ENCODE measurements at places on chromosomes 2 and 18.

GRCh38 chr2:42054714-42055430 lies 7.1 kb downstream of the PKDCC start:
- DNase-seq, result no peak

GRCh38 chr2:99380376-99381010 lies 43.3 kb downstream of the EIF5B start:
- no peak for DNase-seq

- DNase-seq, result no peak
Measured at GRCh38 chr18:67380867-67381266, 135.7 kb downstream of the DSEL start.

DNA sequence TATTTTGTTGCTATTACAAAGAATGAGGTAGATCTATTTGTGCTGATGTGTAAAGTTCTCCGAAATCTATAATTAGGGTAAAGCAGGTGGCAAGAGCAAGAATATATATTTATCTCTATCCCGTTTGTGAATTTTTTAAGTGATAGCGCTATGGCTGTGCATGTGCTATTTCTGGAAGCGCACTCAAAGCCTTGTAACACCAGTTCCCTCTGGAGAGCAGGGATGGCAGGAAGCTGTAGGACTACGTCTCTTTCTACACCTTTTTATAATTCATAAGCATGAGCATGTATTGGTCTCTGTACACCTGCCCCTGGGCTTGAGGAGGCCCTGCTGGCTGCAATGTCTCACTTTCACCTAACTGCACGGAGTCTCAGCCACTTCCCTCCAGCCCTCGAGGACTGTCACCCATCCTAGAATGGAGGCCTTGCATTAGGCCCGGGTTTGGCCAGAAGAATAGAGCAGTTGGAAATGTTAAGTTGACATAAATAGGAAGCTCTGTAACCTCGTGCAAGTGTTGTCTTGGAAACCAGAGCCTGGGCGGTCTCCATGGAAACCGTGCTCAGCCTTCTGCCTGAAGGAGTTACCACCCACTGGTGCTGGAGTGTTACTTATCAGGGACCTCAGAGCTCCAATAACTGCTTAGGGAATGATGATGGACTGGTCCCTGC lies 20.9 kb downstream of the ITM2C start:
- DNase-seq, result no peak

DNA sequence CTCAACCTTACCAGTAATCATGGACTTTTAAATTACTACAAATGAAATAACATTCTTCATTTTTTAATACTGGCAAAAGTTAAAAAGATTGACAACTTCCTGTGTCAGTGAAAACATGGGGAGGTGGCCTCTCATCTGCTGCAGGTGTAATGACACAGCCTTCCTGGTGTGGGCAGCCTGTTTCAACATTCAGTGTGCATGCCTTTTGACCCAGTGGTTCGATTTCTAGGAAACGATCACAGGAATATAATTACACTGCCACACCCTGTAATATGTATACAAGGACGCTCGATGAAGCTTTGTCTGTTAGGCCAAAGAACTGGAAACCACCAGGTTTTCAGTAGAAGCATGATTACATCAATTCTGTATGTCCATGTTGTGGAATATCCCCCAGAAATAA lies 68.7 kb downstream of the MTHFD2 start:
- no peak for DNase-seq

DNA sequence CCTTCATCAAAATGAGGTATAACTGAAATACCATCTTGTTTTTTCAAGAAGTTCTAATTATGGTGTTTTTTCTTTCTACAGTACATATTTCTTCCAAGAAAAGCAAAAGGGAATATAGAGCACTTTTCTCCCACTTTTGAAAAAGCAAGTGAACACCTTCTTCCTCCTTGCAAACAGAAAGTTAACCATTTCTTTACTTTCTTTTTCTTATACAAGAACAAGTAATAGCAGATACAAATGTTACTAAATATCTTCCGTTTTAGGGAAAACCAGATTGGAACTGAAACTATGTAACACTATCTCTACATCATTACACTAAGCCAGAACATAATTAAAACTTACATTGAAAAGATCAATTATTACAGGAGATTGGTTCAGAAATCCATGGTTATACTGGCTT lies 44.0 kb downstream of the COBLL1 start:
- DNase-seq, result no peak

- DNase-seq, result no peak
Measured at GRCh38 chr2:43178602-43179542, 47.5 kb downstream of the ZFP36L2 start.

DNA sequence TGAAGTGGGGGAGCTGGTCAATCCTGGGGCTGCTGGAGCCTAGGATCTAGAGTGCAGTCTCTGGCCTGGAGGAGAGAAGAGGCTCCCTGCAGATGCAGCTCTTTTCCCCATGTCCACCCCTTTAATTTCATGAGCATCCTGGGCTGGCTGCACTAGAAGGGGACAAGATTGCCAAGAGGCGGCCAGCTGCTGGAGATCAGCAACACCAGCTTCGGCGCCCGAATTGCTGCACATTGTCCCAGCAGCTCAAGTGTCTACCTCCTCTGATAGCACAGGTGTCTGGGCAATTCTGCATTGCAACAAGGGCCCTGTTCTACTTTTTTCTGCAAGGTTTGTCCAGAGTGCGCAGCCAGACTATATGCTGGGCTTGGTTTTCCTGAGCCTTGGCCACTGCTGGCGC lies 125.7 kb downstream of the AGAP1 start:
- DNase-seq, result no peak

- no peak for DNase-seq
Measured at GRCh38 chr2:199680482-199680881, 170.5 kb downstream of the FTCDNL1 start.

- no peak for DNase-seq
Measured at GRCh38 chr2:225464346-225465025, 65.0 kb downstream of the NYAP2 start.

GRCh38 chr2:71613953-71614925 lies 160.9 kb downstream of the DYSF start:
- DNase-seq, result no peak

DNA sequence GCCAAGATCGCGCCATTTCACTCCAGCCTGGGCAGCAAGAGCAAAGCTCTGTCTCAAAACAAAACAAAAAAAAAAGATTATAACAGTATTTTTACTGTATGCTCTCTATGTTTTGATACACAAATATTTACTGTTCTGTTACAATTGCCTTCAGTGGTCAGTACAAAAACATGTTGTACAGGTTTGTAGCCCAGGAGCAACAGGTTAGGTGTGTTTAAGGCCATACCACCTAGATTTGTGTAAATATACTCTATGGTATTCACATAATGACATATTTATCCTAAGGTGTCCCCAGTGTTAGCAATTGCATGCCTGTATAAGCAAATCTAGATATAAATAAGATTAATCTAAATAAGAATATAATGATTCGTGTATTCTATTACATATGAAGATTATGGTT lies 625.0 kb downstream of the TMEM182 start:
- no peak for DNase-seq

- DNase-seq, result no peak
Measured at GRCh38 chr2:147632198-147632597, 212.6 kb upstream of the ACVR2A start.

DNA sequence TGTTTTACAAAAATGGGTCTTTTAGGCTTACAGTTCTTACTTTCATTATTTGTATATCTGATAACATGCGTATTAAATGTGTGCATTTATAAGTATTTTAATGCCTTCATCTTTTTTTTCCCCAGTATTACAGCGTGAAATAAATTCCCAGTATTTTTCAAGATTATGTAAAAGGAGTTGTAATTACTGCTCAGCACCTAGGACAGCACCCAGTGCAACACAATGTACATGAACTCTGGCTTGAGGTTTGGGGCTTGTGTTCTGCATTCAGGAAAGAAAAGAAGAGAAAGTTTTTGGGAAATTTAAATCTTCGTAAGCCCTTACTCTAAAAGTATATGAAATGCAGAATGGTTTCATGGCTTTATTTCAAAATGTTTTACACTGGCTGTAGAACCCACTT lies 16.7 kb downstream of the ZNF638 start:
- DNase-seq, result no peak

- no peak for DNase-seq
Measured at GRCh38 chr2:170524828-170525565, 190.1 kb upstream of the SP5 start.

DNA sequence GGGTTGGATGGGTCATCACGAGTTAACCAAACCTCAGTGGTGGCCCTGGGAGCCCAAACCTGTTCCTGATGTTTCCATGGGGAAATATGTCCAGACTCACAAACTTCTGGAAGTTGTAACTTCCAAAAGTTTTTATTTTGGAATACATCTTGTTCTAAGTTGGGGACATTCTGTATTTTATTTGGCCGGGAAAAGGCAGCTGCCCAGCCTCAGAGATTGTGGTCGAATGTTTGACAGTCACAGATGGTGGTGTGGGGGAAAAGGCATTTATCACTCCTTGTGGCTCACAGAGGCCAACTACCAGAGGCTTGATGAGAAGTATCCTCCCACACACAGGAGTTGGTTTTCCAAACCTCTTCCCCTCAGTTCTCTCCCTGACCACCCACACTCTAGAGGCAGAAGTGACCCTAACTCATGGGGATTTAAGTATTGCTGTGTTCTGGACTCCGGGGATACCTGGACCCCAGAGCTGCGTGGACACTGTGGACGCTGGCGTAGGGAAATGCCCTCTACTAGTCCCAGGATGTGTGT lies 124.7 kb upstream of the PPP1CB start:
- DNase-seq, result no peak

- no peak for DNase-seq
Measured at GRCh38 chr18:35770376-35771014, 189.0 kb downstream of the GALNT1 start.

DNA sequence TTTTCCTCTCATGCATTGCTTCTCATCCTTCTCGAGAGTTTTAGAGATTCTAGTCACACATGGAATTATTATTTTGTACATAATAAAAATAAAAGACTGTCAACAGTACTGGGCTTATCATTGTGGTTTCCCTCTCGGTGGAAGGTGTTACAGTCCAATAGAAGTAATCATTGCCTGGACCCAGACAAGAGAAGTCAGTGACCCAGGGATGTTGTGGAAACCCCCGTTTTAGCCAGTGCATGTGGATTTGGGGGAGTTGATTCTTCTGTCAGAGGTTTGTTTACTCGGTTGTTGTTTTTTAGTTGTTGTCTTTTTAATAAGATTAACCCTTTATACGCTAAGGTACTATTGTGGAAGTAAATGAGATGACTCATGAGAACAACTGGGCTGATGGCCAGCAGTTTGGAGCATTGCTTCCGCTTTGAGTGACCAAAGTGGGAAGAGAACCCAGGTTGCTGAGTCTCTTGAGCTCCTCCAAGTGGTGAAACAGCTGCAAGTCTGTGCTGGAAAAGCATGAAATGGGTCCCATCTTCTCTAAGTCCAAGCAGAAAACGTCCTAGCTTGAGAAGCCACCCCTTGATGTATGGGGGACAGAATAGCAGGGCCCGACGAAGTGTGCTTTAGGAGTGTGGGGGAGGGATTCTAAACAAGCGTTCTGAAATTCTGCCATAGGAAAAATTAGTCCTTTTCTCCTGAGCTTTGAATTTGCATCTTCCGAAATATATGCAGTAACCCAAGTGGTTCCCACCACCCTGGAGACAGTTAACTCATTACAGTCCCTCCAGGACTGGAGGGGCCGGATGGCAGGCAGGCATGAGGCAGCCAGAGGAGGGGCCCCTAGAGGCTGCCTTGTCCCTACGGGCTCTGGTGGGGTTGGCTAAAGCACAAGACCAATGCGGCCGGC lies 61.8 kb upstream of the GPR45 start:
- DNase-seq, result no peak

GRCh38 chr18:67574749-67575148 lies 58.2 kb upstream of the DSEL start:
- DNase-seq, result no peak

All from stimulated activated CD8-positive, alpha-beta memory T cell treated with anti-CD3 and anti-CD28 coated beads, Interleukin-15, amount 100 ng/mL, for 4 hours (primary cell).